ENCODE measurements at places on chromosomes 16 and 17.

DNA sequence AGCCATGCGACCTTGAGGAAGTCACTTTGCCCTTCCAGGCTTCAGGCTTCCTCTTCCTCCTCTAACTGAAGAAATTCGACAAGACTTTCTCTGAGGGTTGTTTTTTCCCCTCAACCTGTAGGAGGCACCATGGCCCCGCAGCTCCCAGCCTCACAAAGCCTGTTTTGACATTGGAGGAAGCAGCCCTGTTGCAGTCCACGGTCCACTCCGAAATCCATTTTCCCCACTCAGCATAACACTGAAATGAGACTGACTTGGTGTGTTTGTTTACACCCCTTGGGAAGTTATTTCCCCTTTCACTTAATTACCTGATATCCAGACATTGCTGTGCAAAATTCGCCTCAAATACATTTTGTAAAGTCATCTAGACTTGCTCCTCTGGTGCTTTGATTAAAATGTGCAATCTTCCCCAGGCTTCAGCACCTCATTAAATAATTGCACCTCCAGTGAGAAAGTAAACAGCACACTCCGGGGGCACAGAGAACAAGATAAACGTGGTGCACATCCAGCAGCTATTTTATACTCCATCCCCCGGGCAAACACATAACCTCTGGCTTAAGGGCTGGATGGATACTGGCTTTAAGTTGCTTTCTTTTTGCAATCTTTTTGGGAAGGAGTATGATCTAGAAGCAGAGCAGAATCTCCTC lies 41.4 kb upstream of the PIRT start:
- DNase-seq = peak; percentile 43

DNA sequence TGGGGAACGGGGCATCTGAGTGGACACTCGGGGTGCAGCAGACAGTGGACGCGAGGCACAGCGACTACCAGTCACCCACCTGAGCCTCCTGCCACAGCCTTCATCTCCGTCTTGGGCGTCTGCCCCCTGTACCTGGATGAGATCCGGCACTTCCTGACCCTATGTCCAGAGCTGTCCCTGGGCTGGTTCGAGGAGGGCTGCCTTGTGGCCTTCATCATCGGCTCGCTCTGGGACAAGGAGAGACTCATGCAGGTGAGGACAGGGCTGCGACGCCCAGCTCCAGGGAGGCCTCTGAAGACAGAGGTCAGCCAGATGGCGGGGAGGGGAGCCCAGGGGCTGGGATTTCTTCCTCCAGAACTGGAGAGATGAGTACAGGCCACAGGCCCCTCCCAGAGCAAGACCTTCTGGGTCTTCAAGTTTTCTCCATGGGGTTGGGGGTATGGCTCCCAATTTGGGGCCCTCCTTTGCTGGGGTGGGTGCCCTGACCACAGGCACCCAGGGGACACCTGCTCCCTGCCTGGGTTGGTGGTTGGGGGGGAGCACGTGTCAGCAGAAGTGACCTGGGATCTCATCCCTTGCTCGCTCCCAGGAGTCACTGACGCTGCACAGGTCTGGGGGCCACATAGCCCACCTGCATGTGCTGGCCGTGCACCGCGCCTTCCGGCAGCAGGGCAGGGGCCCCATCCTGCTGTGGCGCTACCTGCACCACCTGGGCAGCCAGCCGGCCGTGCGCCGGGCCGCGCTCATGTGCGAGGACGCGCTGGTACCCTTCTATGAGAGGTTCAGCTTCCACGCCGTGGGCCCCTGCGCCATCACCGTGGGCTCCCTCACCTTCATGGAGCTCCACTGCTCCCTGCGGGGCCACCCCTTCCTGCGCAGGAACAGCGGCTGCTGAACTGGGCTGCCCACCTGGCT lies 1.9 kb downstream of the AANAT start:
- DNase-seq = no peak

GRCh38 chr16:12780467-12780866 lies 23.2 kb downstream of the CPPED1 start:
- DNase-seq = no peak

GRCh38 chr17:62882284-62882683 lies 74.2 kb upstream of the MARCHF10 start:
- DNase-seq = no peak

DNA sequence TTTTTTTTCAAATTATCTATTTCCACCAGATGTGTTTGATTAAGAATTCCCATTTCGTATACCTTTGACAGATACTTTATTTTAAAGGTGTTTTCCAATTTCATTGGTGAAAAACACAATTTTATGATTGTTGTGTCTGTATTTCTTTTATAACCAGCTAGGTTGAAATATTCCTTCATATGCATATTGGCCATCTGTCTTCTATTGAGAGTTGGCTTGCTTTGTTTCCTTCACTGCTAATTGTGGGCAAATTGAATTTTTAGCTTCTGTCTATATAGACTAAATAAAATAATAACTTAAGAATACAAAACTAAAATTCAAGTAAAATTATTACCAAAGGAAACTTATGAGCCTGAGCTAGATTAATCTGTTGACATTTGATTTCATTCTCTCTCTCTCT lies 1.2 kb upstream of the KRTAP3-3 start:
- no peak for DNase-seq

DNA sequence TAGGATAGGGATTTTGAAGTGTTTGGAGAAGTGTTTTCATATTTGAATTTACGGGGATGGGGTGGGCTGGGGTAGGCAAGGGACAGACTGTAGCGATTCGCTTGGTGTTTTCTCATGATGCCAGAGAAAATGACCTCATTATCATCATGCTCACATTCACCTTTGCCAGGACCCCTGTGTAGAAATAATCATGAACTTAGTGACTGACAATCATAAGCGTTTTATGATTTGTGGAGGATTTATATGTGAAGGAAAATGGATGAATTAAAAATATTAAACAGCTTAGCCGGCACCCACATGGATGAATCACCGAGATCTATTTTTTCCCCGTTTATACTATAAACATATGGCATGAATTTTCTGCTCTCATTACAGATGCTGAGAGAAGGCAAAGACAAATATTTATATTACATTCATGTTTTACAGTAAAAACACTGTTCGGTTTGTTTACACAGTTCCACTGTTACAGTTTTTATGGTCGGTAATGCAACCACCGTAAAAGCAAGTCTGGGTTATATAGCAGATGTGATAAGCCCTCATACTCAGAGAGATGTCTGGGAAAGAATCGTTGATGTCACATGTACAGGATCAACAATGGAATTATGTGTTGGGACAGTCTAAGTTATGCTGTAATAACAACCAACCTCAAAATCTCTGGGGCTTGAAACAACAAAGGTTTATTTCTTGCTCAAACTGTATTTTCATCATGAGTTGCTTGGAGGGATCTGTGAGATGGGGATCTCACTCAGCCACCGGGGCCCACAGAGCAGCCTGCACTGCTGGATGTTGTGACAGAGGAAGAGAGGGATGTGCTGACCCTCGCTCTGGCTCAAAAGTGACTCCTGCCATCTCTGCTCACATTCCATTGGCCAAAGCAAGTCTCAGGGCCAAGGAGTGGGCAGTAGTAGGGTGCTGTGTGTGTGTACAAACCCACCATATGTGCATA lies 85.1 kb downstream of the WWOX start:
- peak; percentile 15 for DNase-seq

GRCh38 chr17:48954300-48954755 lies 9.7 kb upstream of the SNF8 start:
- DNase-seq = peak; percentile 91

GRCh38 chr17:9577373-9577709 lies 899 bp downstream of the CFAP52 start:
- DNase-seq = no peak

- no peak for DNase-seq
These were observed 5.7 kb downstream of the ENO3 start for GRCh38 chr17:4956493-4957061.

- DNase-seq = peak; percentile 89
These were observed 61.7 kb upstream of the LGALS9 start for GRCh38 chr17:27569257-27569722.

DNA sequence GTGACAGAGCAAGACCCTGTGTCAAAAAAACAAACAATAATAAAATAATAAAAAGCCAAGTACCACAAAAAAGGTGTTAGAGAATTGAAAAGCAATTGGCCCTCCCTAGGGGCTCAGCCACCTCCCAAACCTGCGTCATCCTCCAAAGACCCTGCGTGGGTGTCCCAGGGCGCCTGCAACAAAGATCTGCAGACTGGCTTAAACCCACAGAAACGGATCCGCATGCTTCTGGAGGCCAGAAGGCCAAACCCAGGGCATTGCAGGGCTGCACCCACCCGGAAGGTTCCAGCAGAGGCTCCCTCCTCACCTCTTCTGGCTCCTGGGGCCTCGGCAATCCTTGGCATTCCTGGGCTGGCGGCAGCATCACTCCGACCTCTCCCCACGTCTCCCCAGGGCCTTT lies 1.5 kb downstream of the ENPP7 start:
- no peak for DNase-seq

Data from Caco-2 (cell line).